Hepatic stellate cell (primary cell): ENCODE measurements at places on chromosomes 7 and 10.

DNA sequence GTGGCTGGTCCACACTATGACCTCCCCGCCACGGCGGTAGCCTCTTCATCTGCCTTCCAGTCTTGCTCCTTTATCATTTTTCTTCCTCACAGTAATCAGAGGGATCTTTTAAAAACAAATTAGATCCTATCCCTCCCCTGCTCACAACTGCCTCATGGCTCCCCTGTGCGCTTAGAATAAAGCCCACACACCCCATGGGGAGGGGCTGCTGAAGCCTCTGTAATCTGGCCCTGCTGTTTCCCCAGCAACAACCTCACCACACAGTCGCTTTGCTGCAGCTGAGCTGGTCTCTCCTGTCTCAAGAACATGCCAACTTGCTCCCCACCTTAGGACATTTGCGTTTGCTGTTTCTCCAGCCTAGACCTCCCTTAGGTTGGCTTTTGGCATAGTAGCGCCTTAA lies 41.0 kb downstream of the SP8 start:
- DNase-seq, result no peak

- DNase-seq, result no peak
Observed at GRCh38 chr7:144903201-144903600, 67.3 kb upstream of the TPK1 start.

DNA sequence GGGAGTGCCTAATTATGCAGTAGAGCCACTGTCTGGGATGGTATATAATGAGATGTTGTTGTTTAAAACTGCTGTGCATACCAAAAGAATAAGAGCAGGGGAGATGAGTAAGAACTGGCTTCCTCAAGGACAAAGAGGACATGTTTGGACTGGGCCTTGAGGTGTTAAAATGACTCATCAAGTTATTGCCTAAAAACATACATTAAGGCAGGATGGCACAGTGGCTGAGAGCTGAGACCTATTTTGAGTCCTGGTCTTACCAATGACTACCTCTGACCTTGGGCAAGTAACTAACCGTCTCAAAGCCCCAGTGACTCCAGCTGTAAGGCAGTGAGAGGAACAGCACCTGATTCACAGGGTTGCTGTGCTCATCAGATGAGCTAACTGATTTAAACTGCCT lies 71.1 kb downstream of the CFAP58 start:
- DNase-seq, result no peak

DNA sequence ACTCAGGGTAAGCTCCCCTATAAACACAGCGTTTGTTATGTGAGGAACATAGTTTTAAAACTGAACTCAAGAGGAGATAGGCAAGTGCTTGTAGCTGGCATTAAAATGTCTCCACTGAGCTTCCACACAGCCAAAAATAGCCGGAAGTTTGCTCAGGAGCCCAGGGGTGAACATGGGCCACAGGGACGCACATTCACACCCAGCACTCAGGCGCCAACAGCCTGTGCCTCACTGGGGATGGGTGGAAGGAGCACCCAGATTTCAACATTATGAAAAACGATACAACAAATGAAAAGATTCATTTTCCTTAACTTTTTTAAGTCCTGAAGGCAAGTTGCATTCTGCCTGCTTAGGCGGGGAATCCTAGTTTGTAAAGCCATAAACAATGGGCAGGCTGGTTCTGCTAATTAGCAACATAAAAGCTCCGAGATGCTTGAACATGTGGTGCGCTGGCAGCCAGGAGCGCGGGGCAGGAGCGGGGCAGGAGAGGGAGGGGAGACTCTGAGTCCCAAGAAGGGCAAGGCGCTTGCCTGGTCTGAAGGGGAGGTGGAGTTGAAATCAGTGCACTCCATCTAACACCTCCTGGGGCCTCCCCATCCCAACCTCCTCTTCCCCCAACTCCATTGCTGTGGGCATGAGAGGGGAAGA lies 235.9 kb downstream of the COBL start:
- no peak for DNase-seq

- no peak for DNase-seq
Observed at GRCh38 chr10:110617425-110618229, 26.5 kb upstream of the RBM20 start.

DNA sequence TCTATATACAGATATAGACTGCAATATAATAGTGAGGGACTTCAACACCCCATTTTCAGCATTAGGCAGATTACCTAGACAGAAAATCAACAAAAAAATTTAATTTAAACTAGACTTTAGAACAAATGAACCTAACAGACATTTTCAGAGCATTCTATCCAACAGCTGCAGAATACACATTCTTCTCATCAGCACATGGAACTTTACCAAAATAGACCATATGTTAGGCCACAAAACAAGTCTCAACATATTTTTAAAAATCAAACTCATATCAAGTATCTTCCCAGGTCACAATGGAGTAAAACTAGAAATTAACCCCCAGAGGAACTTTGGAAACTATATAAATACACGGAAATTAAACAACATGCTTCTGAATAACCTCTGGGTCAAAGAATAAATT lies 169.6 kb downstream of the MTERF1 start:
- DNase-seq, result no peak

DNA sequence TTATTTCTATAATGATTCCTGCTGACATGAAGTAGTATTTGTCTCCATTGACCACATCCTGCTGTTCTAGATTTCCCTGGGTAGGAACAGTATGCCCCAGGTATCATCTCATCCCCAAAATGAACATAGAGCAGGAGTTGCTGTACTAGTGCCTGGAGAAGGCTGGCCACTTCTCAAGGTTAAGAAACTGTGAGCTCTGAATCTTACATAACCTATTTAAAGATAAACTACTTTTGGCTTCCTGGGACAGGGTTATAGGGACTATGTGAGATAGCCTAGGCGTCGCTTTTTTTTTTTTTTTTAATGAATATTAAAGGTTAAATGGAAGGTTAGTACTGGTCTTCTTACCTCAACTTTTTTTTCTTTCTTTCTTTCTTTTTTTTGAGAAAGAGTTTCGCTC lies 103.0 kb downstream of the LRRC4 start:
- DNase-seq, result no peak
